GM12865 (cell line): ENCODE measurements at places on chromosomes 3 and 15.

DNA sequence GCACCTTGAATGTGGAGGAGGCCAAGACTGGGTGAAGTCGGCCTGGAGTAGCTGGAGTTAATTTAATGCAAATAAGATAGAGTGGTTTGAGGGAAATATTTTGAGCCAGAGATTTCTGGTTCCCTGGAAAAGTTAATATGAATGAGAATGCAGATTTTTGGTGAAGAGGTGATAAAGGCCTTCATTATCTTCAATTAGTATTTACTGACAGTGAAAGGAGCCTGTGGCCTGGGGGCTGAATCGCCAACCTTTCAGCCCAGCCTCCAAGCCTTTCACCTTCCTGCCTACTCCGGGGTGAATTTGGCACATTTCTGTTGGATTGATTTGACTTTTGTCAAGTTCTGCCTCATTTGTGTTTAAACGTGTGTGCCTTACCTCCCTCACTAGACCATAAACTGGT, 147.8 kb downstream of the SOX2 start:
- no peak for DNase-seq

DNA sequence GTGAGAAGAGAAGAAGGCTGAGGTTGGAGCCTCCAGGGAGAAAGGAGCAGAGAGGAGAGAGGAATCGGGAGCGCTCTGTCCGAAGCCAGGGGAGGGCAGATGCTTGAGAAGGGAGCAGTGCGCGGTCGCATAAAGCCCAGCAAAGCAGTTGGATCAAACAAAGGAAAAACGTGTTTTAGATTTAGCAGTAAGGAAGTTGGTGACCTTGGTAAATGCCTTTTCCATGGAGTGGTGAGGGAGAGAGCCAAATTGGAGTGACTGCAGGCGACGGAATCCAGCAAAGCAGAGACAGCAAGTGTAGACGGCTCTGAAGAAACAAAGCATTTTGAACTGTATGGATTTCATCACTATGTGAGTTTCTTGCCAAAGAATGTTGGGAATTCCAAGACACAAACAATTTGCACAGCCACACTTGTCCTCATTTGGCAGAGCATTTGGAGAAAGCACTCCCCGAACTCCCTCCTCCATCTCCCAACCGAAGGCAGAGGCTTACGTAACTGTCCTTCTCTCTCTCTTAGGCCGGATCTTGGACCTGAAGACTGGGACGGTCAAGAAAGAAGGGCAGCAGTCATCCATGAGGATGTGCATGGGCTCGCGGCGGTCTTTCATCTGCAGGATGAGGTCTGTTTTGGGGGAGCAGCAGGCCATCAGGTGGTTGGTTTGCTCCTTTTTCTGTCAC, 103.6 kb downstream of the ARNT2 start:
- DNase-seq, result no peak

DNA sequence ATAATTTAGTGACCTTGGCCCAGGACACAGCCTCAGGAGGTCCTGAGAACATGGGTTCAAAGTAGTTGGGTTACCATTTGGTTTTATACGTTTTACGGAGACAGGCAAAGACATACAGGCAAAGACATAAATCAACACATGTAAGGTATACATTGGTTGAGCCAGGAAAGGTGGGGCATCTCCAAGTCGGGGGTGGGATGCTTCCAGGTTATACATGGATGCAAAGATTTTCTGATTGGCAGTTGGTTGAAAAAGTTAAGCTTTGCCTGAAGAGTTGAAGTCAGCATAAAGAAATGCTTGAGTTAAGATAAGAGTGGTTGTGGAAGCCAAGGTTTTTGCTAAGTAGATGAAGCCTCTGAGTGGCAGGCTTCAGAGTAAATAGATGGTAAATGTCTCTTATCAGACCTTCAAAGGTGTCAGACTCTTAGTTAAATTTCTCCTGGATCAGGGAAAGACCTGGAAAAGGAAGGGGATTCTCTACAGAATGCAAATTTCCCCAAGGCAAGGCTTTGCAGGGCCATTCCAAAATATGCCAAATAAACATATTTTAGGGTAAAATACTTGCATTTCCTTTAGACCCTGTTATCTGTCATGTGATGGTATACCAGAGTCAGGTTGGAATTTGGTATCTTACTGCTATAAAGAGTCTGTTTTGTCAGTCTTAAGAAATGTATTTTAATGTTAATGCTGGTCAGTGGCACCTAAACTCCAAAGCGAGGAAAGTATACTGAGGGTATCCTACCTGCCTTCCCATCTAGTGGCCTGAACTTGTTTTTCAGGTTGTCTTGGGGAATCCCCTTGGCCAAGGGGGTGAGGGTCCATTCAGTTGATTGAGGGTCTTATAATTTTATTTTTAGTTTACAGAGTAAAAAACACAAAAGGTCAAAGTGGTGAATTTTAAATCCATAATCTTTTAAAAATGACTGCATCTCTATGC, 8.2 kb upstream of the PDHB start:
- no peak for DNase-seq

- no peak for DNase-seq
Observed at GRCh38 chr3:36942638-36943248, 2.1 kb downstream of the TRANK1 start.

GRCh38 chr15:74176262-74177214, 3.0 kb downstream of the ISLR start:
- DNase-seq, result no peak

- DNase-seq, result no peak
Observed at GRCh38 chr3:63949005-63949404, 36.8 kb upstream of the SCAANT1 start.

GRCh38 chr15:100728371-100729201, 126.2 kb downstream of the ASB7 start:
- no peak for DNase-seq

- DNase-seq, result no peak
Observed at GRCh38 chr3:117616227-117616626, 906.6 kb downstream of the TUSC7 start.

DNA sequence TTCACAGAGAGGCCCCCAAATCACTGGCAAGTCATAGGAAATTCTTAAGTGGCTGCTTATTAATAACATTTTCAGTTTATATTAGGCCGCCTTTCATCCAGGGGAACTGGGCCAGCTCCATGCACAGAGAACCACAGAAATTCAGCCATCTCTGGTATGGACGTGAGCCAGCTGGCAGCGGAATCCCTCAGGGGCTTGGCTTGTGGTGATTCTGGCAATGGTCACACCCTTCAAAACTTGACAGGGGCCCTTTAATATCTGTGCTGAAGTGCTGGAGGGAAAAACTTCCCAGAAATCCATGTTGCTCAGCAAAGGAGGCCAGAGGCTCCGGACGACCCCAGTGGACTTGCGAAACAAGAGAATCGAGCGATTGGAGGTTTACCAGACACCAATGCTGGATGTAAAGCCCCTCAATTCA, 11.3 kb downstream of the PRICKLE2 start:
- DNase-seq, result no peak

GRCh38 chr3:165503825-165504224, 307.6 kb upstream of the SLITRK3 start:
- DNase-seq, result no peak

GRCh38 chr3:37145611-37146010, 28.8 kb downstream of the LRRFIP2 start:
- DNase-seq, result no peak

- DNase-seq, result no peak
Observed at GRCh38 chr3:171384101-171384891, 75.9 kb downstream of the TNIK start.

GRCh38 chr3:168021737-168022450, 73.8 kb downstream of the GOLIM4 start:
- no peak for DNase-seq

GRCh38 chr3:158717576-158717975, 14.7 kb downstream of the RARRES1 start:
- no peak for DNase-seq

- no peak for DNase-seq
Observed at GRCh38 chr3:140931801-140932200, 9.8 kb upstream of the SLC25A36 start.

DNA sequence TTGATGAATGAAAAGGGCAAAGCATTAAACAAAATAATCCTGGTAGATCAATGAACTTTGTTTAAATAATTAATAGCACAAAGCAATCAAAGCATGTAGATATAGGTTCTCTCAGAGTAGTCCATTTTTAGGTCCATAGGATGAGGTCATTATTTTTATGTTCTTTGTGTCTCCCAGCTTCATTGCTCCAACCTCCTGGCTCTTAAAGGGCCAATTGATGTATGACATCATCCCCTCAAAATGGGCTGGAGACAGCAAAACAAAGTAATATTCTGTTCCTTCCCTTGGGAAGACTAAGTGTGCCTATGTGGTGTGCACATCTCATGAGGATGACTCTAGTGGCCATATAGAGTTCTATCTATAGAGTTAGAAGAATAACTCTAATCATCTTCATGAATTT, 49.5 kb downstream of the HMG20A start:
- no peak for DNase-seq

GRCh38 chr3:2029559-2029958, 69.1 kb upstream of the CNTN4 start:
- no peak for DNase-seq

DNA sequence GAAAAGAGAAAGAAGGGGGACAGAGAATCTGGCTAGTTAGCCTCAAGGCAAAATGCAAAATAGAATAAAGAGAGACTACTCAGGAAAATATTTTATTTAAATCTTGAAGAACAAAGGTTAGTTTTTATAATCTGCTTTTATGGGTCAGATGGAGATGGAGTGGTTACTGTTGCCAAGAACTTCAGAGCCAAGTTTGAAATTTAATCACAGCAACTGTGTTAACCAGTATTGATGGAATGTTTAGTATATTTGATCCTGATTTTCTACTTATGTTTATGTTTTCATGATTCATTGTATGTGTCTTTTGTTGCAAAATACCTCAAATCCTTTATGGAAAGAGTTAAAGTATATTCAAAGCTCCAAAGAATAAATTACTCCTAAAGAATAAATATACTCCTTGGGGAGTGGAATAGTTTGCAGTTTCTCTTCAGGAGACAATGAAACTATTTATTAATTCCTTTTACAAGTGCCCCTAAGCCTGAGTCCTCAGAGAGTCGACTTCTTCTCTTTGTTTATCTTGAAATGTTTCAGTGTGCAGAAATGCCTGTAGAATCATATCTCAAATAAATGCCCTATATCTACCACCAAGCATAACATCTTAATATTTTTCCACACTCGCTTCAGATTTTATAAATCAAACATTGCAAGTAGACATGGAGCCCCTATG, 60.9 kb upstream of the THSD4 start:
- no peak for DNase-seq

- no peak for DNase-seq
Observed at GRCh38 chr3:72398781-72399180, 449.5 kb downstream of the SHQ1 start.

DNA sequence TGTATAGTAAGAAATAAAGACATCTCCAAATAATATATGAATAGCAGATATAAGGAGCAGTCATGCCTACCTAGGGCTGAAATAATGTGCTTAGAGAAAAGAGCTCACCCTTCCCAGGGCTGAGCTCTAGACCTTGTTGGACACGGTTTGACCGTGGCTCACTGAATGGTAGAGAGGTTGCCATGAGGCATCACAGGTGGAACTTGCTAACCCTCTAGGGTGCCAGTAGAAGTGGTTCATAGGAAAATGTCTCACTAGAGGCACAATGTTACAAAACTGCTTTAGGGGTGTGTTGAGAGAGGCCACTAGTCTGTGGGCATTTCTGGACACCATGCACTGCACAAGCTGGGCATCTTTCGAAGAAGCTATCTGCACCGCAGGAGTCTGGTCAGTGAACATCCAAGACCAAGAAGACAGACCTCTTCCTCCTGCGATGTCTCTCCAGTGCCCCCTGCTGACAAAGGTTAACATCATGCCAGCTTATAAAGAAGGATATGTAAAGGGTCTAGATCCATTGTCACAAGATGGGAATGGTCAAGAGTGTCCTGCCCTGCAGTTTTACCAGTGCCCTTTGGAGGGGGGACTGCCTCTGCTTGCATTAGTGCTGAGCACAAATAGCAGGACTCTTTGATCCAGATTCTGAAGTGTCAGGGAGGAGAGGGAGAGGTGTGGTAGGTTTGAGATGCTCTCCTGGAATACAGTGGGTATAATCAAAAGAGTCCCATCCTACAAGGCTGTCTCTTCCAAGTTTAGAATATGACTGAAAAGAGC, 266.8 kb downstream of the ZNF385D start:
- DNase-seq, result peak; percentile 72

DNA sequence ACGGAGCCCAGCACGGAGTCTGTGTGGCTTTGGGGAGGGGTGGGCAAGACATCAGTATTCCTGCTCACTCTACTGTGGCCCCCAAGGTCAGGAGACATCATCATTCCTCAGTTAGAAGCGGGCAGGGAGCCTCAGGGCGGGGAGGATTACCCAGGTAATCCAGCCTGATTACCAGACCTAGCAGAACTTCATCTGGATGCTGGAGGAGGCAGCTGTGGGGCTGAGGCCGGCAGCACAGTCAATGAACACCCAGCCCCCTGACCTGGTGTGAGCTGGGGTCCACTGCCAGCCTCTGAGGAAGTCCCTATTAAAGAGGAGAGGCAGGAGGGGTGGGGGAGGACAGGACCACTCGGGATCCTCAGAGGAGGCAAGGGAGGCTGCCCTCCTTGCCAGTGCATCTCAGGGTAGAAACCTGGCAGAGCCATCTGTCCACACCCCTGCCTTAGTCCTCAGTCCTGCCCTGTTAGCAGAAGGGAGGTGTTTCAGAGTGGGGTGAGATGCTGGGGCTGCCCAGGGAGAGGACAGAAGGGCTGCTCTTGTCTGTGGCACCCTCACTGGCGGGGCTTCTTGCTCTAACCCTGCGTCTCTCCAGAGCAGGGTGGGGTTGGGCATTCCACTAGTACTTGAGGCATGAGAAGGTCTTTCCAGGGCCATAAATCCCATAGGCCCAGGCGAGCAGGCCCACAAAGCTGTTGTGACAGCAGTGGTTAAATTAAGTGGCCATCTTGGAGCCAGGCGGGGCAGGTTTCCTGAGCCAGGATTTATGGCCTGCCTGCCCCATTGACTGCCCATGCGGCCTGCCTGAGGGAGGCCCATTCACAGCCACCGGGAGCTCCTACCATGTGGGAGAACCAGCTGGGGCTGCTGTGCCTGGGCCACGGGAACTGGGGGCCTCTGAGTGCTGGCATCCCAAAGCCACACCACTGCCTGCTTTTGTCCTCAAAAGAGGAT, 82.1 kb downstream of the LINGO1 start:
- no peak for DNase-seq

DNA sequence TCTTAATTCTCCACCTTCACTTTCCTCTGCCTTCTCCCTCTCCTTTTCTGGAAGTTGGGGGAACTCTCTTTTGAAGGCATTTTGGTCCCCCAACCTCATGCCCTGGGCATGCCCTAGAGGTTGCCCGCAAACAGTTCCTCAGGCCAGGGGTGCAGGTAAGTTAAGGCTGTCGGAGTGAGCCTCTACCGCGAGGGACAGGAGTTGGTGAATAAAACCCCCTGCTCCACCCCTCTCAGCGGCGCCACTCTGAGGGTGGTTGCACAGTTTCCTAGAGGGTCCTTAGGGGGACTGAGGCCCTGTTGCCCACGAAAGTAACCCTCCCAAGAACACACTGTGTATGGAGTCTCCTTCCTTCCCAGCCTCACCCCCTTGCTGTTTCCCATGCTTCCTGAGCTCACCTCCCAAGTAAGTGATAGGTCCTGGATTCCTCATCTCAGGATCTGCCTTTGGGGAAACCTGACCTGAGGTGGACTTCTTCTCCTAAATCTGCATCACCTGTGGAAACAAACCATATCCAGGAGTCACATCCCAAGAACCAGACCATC, 23.1 kb upstream of the THSD4 start:
- DNase-seq, result no peak

- DNase-seq, result no peak
Observed at GRCh38 chr15:100942656-100943425, 23.7 kb downstream of the LRRK1 start.
